Effector memory CD8-positive, alpha-beta T cell (primary cell): ENCODE measurements at places on chromosomes 2 and 18.

- no peak for DNase-seq
These were observed 107.7 kb downstream of the PDE11A start for GRCh38 chr2:177964892-177965291.

DNA sequence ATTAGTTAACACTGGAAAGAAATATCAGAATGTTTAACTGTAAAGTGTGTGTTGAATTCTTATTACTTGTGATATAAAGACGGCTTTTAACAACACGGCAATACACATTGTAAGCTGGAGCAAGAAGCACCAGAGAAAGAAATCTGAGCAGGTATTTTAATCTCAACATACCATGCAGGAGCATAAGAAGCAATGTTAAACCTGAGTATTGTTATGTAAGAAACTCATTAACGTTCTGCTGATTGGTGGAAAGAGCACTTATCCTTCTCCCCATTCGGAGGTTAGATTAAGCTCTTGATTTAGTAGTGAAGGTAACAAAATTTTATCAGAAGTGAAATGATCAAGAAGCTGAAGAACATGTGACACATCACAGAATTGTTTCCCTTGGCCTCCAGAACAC lies 107.4 kb downstream of the EPC2 start:
- no peak for DNase-seq

- no peak for DNase-seq
These were observed 260.5 kb upstream of the THUMPD2 start for GRCh38 chr2:40039549-40039948.

GRCh38 chr2:105361102-105361889 lies 24.0 kb downstream of the C2orf49 start:
- DNase-seq = no peak

DNA sequence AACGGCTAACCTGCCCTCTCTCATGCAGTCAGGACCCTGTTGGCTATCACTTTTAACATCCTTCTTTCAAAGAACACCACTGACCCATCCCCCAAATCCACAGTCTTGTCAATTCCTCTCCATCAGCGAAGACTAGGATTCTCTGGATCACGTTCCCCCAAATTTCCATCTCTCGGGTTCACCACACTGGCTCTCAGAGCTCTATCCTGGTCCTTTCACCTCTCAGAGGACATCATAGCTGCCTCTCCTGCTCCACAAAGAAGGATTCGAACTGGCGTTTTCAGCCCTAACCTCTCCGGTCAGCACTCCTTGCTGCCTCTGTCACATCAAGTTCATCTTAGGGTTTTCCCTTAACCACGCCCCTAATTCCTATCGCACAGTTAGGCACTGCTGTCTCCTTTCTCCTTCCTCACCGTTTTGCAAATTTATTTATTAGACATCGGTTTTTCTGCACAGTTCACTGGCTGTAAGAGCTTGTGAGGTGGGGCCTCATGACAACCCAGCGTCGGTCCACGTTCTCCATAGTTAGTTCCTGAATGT lies 247.5 kb upstream of the PXDN start:
- no peak for DNase-seq

DNA sequence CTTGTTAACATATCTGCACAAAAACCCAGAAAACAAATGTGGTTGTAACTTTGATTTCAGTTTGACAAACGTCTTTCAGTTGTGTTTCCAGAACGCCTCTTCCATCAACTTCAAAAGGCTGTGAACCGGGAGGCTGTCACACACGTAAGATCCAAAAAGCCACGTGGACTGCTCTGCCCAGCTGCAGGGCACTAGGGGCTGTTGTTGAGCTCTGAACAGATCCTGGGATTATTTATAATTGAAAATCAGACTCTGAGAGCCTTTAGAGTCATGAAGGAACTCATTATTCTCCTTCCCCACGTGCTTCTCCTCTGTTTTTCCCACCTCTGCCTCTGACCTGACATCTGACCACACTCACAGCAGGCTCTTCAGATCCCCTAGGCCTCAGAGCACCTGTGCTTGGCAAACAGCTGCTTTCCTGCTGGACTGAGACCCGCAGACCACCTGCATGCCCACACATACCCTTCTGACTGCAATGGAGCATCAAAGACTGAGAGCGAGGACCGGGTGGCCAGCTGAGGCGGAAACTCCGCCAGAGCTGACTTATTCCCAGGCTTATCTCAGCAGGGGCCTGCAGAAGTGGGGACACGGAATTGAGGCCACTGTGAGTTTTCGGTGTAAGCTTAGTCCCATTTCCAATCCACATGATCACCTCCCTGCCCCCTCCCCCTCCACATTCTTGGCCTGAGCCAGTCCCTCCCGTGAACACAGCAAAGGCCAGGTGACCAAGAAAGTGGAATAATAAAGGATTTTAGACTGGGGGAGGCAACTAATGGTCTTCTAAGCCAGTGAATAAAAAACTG lies 114.8 kb downstream of the ATL2 start:
- DNase-seq = no peak
